ENCODE measurements at places on chromosomes 13 and 19. TPM values are rescaled to one million over a fixed set of nuclear protein-coding genes. Genes with fewer than 3 reads are reported as not detected.

The ZNF723 gene
- total RNA-seq: not detected

The GIPR gene
- 4.7 TPM for total RNA-seq

The ZSCAN4 gene
- total RNA-seq: 0.21 TPM

The SIGLEC8 gene
- 0.34 TPM for total RNA-seq

The WASF3 gene
- total RNA-seq: 14.4 TPM

The UBE2L5 gene
- total RNA-seq: not detected

The LYPD3 gene
- total RNA-seq: 0.89 TPM

The FFAR1 gene
- 0.37 TPM for total RNA-seq
